ENCODE measurements at places on chromosomes 16 and 17.

GRCh38 chr17:17120701-17121100 lies 78.4 kb downstream of the MPRIP start:
- no peak for DNase-seq

DNA sequence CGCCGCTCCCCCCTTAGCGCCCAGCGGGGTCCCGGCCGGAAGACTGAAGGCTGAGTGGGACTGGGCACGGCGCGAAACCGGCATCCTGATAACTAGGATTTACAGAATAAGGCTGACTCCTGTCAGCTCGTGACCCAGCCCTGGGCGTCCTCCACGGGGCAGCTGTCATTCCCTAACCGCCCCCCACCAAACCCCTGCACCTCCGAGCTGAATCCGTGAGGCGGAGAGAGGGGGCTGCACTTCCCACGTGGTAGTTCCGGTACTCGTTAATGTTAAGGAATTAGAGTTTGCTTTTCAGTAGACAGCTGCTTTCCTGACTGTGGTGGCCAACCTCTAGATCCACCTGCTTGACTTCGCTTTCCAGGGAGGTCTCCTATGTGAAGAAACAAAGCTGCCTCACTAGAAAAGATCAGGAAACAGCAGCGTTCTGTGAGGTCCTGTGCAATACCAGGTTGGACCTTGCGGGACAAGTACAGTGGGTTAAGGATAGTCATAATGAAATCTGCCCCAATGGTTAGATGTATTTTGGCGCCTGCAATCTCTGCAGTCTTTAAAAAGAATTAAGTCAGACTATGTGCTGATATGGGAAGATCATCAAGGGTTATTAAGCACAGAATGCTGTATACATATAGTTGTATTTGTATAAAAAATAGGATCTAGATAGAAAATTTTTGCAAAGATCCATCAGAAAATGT lies 1.1 kb upstream of the WBP2 start:
- DNase-seq, result no peak

DNA sequence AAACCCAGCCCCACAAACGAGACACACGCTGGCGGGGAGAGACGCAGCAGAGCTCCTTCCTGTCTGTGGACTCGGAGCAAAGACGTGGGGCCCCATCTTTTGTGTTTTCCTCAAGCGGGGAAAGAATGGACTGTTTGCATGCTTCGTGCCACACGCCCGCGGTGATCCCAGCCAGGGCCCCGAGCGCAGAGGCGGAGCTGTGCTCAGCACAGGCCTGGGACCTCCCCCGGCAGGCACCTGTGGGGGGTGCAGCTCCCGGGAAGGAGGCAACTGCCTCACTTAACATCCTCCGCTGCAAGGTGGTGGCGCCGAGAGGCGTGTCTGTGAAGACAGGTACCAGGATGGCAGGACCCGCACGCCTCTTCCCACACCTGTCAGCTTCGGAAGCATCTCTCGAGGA lies 19.1 kb downstream of the TRARG1 start:
- no peak for DNase-seq

DNA sequence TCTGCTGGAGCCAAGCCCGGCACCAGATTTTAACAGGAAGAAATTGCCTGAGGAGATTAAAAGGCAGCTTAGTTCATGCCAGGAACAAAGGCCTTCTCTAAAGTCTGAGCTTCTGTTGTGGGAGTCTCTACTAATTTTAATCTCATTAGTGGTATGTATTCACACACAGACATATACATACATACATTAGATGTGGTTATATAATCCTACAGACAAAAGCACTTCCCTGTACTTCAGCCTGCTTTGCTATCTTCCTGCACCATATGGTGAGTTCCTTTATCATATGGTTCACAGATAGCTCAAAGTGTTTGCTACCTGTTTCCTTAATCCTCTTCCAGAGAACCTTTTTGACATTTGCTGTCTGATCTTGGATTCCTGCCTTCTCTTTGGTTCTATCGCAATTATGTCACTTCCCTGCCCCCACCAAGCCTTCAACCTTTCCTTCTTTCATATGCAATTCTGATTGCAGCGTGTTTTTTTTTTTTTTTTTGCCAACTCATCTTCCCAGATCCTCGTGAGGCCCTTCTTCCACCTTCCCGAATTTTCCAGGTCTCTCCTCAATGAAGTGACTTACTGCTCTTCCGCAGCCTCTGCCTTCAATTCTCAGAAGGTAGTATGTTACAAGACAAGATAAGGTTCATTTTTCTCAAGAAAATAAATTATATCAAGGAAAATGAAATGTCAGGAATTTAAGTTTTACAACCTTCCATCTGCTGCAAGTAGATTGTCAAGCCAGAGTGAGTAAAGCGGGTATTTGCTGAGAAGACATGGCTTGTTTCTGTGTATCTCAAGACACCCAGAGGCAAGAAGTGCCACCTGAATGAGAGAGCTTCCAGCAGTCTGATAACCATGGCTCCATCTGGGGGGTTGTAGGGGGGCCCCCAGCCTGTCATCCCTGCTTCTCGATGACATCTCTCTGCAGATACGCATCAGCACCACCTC lies 120.2 kb upstream of the CACNG3 start:
- DNase-seq, result no peak

DNA sequence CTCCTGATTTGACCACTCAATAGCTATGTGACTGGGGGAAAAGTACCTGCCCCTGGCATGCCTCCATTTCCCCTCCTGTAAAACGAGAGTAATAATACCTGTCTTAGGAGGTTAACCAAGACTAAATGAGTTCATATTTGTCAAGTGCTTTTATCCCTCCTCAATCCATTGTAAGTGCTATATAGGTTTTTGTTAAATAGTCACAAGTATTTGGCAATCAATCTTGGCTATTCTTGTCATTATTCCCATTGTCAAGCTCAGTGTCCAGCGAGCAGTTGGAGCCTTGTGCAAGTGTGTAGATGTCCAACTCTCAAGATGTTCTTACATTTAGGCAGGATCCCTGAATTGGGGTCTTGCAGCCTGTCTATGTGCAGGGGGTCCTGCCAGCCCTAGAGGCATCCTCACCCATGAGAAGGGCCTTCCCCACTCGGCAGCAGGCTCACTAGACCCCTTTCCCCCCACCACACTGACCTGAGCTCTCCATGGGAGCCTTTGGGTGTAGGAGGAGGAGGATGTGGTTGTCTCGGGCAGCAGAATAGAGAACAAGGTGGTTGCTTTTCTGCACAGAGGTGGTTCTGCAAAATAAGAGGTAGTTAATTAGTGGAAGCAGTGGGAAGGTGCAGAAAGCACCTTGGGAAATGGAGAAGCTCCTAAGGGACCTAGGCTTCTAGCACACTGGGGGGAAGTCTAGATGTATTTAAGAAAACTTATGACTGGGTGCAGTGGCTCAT lies 18.0 kb downstream of the PIK3R6 start:
- no peak for DNase-seq

DNA sequence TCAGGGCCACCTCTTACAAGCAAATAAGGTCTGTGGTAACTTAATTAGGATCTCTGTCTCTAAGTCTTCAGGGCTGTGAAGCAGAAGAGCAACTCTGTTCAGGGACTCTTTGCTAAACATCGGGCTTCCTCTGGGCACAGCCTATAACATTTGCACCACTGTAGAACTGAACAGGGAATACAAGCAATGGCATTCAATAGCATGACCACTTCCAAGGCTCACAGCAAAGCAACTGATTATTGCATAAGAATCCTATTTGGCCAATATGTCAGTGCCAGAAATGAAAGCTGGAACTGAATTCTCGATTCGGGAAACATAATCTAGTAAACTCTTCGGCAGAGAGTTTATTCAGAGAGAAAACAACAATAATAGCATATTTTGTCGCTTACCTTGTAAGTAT lies 92.2 kb upstream of the AMZ2 start:
- no peak for DNase-seq

GRCh38 chr16:13680021-13680889 lies 239.7 kb upstream of the ERCC4 start:
- no peak for DNase-seq

DNA sequence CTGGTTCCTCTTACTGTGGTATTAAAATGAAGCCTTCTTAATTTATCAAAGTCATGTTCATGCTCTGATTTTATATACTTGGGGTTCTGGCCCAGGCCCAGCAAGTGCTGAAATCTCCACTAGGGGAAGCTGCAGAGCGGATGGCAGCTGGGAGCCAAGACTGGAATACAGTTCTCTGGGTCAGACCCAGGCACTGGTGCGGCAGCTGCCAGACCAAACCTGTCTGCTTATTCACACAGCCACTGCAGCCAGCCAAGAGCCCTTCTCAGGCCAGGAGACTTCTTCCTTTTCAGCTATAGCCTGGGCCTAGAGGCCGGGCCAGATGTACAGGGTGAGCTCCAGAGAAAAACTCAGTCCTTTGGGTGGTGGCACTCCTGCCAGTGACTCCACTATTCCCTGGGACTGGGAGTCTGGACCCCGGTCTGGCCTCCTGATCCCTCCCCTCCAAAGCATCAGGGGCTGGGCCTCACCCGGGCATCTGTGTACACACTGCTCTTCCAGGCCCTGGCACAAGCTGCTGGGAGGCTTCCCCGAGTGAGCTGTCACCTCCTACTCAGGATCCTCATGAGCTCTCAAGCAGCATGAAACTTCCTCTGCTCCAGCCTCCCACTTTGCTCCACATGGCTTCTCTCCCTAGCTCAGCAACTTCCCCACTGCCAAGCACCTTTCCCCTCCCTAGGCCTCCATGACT lies 24.4 kb downstream of the ATP6V0D1 start:
- no peak for DNase-seq

DNA sequence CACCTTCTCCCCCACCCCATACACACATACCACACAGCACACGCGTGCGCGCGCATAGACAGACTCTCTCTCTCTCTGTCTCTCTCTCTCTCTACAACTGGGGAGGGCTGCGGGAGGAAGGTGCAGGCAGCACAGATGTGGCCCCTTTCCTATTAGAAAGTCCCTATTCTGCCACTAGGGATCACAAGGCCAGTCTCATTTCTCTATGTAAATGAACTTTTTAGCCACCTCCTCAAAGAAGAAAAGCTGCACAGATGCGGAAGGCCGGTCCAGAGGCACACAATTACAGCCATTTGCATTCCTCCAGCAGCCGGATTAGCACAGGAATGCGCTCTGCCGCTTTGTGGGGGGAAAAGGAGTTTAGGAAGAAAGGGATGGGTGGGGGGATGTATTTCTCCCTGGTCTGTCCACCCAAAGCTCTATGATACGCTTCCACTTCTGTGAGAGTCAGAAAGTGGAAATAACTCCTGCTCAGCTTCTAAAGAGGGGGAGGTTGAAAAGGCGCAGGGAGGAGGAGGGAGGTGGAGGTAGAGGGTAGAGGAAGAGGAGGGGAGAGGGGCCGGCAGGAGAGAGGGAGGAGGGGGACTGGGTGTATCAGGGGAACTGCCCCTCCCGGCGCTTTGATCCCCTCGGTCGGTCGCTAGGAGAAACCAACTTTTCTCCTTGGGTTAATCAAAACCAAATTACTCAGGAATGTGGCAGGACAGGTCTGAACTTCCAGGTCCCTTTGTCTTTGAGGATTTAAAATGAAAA lies 11.7 kb downstream of the ZFHX3 start:
- DNase-seq, result no peak

DNA sequence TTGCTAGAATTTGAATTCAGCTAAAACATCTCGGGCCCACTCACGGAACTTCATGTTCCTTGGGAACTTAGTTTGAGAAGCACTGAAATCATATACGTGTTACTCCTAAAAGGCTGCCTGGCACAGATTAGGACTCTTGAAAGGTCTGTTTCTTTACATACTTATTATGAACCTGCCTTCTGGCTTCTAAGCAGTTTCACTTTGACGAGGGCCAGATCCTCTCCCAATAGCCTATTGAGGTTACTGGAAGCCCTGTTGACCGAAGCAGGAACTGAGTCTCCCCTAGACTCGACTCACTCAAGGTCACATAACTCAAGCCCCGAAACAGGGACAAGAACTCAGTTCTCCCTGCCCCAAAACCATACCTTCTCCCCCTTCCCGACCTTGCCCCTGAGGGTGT lies 121.9 kb upstream of the PLCG2 start:
- no peak for DNase-seq

- no peak for DNase-seq
Measured at GRCh38 chr17:80146121-80147034, 550 bp downstream of the EIF4A3 start.

- DNase-seq, result no peak
Measured at GRCh38 chr17:62478424-62478879, at the start of gene TLK2. Gene TLK2 (plus strand): TSS chr17:62478825. CDS start chr17:62481126, 2,301 bp downstream.

DNA sequence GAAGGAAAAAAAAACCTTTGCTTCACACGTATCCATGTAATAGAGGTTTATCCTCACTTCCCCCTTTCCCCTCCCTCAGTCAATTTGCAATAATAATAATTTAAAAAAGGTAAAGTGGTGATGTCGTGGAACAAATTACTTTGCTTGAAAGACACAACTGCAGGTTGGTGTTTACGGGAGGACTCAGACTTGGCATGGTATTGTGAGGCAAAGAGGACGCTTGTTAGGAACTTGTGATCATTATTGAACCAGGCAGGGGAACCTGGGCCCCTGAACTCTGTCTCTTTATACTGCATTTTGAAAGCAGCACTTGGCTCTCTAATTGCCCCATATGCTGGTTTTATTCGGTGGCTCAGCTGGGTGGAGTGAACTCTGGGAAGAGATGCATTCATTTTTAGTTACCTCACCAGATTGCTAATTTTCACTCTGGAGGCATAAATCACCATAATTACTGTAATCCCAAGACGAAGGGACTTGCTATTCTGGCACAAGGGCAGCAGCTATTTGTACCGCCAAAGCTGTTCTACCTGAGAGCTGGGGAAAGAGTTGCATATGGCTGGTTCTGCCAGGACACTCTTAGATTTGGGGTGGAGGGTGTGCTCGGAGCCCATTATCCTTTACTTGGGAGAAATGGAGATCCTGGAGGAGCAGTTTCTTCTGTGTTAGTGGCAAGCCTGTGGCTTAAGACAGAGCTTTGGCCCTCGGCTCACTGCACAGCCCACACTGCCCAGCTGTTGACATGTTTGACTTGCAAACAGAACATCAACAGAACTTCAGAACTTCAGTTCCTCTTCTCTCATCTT lies 5.7 kb upstream of the DHX8 start:
- no peak for DNase-seq

DNA sequence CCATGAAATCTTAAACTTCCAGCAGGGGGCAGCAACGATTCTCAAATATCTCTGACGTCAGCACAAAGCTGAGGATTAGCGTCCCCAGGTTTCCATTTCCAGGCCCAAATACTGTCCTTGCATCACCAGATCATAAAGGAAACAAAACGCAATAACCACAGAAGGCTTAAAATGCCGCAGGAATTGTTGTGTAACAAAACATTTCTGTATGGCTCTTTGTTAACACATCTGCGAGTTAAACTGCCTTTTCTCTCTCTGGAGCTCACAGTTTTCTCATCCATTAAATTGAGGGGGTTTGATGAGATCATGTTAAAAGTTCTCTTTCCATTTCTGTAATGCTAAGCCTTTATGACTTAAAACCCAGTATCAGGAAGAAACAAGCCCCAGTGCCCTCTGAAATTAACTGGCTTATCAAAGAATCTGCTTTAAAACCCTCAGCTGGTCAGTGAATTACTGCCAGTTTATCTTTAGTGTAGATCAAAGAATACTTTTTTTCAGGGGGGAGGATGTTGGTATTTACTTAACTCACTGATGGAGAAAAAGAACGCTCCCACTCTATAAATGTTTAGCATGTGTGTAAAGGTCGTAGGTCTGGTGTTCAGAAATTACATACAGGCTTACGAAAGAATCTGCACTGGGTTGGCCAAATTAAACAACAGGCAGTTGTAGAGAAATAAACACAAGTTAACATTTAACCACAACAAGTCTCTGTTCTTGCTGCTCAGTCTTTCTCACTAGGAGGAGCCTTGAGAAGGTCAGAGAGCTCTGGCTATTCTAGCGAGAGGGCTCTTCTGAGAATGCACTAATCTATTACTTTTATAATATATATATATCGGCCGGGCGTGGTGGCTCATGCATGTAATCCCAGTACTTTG lies 10.6 kb upstream of the TERF2 start:
- DNase-seq, result peak; percentile 39

- no peak for DNase-seq
Measured at GRCh38 chr16:26747760-26748159, 319.0 kb upstream of the C16orf82 start.

- no peak for DNase-seq
Measured at GRCh38 chr16:73286346-73287267, 238.7 kb upstream of the ZFHX3 start.
